Right atrium auricular region (tissue), 2 donors: ENCODE measurements at places on chromosomes 1 and 21. TPM values are rescaled to one million over a fixed set of nuclear protein-coding genes. Genes with fewer than 3 reads are reported as not detected.

The CACNA1S gene
- total RNA-seq: not detected

The RGS8 gene
- 0.31 TPM for total RNA-seq

The C1orf226 gene
- 7.0 TPM for total RNA-seq

DNA sequence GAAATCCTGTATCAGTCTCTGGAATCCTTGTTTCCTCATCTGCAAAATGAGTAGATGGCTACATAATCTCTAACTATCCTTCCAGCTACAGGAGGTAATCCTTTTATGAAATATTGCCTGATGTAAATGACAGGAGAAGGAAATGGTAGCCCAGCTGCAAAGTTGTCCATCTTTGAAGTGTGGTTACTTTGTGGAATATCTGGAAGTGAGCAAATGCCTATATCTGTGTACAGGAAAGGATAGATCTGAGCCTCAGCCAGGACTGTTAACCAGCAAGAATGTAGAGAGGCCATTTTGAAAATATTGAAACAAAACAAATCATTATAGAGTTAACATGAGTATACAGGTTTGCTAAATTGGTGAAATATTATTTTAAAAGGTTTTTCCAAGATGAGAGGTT lies 74.8 kb upstream of the BMP8A start:
- DNase-seq: no peak

- DNase-seq: peak; percentile 42
These were observed 150.6 kb upstream of the HMGB4 start for GRCh38 chr1:33713058-33713877.

DNA sequence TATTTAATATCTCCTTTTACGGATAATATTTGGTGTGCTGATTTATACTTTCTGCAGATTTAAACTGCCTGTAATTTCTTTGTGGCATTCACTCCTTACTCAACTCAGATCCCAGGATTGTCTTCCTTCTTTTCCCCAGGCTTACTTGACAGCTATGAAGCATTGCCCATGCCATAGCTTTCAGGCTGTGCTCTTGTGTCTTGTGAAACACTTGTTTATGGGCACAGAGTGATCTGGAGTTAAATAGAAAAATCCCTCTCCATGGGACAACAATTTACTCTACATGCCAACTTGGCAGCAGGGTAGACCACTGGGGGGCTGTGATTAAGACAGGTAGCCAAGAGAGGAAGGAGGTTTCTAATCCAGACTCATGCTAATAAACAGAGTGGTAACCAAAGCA lies 57.4 kb downstream of the PPP1R12B start:
- no peak for DNase-seq

DNA sequence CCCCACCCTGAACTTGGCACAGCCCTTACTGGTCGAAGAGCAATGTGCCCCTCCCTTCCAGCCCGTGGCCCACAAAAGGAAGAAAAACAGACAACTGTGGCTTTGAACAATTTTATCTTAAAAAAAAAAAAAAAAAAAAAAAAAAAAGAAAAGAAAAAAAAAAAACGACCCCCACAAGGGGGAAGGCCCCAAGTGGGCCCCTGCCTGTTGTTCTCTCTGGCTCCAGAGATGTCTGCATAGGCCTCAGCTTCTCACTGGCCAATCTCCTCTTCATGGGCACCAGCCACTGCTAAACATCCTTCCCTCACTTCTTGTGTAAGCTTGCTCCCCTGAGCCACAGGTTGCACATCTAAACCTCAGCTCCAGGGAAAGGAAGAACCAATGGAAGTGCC lies 386 bp upstream of the TSTD1 start:
- no peak for DNase-seq

DNA sequence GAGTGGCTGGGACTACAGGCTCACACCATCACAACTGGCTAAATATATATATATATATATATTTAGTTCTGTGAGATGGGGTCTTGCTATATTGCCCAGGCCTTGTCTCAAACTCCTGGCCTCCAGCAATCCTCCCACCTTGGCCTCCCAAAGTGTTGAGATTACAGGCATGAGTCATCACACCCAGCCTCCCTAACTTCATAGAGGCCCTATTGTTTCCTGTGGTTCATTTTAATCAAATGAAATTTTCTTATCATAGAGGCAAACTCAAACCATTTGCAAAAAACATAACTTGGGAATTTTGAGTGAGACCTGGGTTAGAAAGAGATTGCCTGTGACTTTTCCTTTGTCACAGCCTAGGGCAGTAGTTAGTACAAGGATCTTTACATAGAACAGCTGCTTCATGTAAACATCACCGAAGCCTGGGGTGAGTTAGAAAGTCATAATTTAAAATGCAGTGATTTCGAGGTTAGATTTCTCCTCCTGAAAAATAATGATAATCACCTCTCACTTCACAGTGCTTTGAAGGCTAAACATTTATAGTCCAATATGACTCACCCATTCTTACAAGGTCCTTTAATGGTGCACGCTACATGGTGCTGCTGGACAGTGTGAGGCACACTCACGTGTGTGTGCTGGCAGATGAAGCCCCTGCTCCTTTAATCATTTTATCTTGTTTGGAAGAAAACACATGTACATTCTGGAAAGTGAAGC lies 188.9 kb downstream of the RHOU start:
- no peak for DNase-seq

GRCh38 chr1:108715932-108716331 lies 3.2 kb downstream of the FNDC7 start:
- no peak for DNase-seq

GRCh38 chr1:205538235-205538840 lies 33.9 kb downstream of the CDK18 start:
- DNase-seq: peak; percentile 52

GRCh38 chr1:159197561-159198557 lies 6.8 kb upstream of the ACKR1 start:
- peak; percentile 71 for DNase-seq

- DNase-seq: no peak
These were observed 13.1 kb upstream of the TDRD10 start for GRCh38 chr1:154488922-154489321.
